ENCODE measurements at places on chromosomes 5 and 9.

GRCh38 chr9:15401266-15401665 lies 21.4 kb upstream of the SNAPC3 start:
- no peak for DNase-seq

DNA sequence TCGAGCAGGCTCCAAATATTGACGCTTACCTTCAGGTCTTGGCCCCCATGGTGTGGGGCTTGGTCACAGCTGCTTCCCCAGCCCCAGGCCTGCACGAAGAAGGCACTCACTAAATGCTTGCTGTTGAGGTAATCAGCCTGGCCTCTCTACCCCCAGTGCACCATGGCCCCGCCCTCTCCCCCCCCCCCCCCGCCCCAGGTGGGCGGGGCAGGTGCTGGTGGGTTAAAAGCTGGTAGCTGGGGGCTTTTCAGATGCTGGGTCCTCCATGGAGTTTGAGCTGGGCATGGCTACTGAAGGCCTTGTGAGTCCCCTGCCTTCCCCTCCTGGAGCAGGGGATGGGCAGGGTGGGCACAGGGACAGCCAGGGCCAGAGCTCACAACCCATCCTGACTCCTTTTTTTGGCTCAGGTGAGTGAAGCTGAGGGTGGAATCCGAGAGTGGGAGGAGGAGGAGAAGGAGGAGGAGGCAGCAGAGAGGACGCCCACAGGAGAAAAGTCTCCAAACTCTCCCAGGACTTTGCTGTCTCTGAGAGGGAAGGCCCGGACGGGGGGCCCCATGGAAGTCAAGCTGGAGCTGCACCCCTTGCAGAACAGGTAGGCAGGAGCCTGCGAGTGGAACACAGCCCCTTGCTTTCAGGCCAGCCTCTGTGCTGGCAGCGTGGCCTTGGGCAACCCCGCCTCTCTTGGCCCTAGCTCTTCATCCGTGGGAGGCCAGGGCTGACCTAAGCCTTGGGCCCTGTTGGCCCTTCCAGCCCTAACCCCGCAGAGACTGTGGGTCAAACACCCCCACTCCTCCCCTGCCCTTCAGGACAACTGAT lies 4.4 kb upstream of the TSPAN17 start:
- no peak for DNase-seq

- no peak for DNase-seq
These were observed 227.3 kb upstream of the ITGA1 start for GRCh38 chr5:52560366-52560765.

DNA sequence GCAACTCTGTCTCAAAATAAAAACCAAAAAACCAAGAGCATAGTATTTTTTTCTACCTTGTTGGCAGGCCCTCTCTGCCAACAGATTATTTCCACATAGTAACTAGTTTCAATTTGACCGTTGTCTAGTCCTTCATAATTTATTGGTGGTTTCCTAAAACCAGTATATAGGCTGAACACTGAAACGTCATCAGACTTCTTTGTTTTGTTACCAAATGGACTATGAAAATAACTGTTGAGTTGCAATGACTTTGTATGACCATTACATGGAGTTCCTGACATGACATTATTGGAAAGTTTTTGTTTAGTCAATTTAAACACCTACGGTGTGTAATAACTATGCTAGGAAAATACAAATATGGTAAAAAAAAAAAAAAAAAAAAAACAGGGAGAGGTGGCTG lies 1.7 kb downstream of the AGGF1 start:
- DNase-seq = no peak

GRCh38 chr5:67350618-67351201 lies 154.1 kb upstream of the CD180 start:
- DNase-seq = no peak

DNA sequence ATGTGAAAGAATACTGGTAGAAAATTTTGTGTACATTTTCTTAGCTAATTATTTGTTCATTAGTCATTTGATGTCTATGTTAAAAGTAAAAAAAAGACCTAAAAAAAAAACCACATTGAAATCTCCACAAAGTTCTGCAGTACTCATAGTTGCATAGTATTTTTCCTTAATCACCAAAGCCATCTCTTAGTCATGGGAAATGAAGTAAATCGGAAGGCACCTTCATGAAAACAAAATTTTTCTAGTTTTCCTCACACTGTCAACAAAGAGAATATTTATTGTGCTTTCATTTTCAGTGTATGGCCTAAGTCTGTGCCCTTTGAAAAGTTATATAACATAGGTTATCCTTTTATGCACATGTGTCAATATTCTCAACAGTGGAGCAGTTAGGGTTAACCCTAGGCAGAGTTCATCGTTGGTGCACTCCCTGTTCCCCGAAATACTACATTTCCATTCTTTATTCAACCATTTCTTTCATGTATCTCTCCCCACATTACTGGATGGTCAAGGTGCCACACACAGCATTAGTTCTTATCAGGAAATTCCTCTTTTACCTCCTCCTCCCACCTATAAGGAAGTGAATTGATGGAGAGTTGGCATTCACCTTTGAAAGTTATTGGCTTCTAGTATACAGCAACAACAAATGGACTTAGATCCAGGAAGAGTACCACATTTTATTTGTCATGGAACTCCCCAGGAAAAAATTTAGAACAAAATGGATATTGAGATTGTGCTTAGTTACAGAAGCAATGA lies 93.1 kb downstream of the NUDT12 start:
- DNase-seq = no peak

- DNase-seq = no peak
These were observed 32.1 kb downstream of the VAV2 start for GRCh38 chr9:133959966-133960567.

DNA sequence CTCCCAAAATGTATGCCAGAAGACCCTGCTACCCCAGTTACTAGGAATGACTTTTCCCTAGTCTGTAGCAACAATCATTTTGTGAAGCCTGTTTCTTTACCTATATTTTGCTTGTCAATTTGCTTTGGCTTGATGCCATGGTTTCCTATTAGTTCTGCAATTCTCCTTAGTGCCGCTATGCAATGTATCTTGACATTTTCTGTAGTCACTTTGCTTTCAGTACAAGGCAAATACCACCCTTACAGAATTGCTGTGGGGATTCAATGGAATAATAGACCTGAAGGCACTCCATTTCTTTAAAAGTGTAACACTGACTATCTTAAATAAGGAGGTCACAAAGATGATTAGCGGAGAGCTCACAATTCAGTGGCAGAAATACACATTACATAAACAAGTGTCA lies 291.1 kb downstream of the NR2F1-AS1 start:
- no peak for DNase-seq
